ENCODE measurements at places on chromosomes 13 and 19.

- DNase-seq, result no peak
These were observed 11.8 kb upstream of the HSH2D start for GRCh38 chr19:16131648-16132047.

GRCh38 chr13:94121686-94122085 is 357.8 kb downstream of the DCT start:
- peak; percentile 45 for DNase-seq

DNA sequence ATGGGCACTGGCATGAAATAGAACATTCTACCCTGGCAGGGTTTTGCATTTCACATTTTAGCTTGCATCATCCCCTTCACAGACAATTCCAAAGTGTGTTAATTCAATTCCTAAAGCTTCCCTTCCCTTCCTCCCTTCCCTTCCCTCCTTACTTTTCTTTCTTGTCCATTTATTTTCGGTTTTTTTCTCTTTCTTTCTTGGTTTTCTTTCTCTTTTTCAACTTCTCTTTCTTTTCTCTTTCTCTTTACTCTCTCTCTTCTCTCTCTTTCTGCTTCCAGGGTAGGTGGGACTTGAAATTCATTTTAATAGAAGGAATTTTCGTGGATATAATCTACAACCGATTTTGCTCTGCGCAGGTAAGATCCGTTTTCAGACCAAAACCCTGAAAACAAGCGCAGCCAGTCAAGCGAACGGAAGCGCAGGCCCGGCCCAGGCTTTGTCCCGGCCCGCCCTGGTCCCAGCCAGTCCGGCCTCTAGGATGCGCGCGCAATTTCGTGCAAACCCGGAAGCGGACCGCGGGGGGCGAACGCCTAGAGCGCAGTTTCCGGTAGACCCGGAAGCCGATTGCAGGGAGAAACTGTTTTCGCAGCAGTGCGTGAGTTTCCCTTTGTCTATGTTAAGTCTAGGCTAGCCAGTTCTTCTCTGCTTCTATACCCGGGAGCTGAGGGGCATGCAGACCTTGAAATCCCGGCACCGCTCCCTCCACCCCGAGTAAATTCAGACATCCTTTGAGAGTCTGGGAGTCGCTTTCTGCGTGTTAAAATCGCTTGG is at the start of gene ZNF528:
ZNF528 (plus strand) TSS at position 540 of the 771 bp plus-strand sequence. CDS start 4,165 bp downstream, outside the sequence.
- peak; percentile 96 for DNase-seq

DNA sequence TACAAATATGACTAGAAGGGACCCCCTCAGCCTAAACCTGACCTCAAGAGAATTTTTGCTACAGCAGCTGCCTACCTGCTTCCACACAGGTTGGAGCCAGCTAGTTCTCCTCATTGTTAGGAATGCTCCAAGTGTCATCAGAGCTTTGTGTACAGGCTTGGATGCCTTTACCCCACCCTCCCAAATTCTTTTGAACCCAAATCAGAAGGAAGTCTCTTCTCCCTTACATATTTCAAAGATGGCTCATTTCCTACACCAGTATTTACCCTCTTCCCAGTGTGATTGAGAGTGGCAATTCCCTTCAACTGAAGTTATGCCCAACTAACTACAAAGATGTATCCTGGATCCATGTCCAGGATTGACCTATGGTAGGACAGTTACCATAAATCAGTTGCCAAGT is 323.2 kb downstream of the OXGR1 start:
- no peak for DNase-seq

DNA sequence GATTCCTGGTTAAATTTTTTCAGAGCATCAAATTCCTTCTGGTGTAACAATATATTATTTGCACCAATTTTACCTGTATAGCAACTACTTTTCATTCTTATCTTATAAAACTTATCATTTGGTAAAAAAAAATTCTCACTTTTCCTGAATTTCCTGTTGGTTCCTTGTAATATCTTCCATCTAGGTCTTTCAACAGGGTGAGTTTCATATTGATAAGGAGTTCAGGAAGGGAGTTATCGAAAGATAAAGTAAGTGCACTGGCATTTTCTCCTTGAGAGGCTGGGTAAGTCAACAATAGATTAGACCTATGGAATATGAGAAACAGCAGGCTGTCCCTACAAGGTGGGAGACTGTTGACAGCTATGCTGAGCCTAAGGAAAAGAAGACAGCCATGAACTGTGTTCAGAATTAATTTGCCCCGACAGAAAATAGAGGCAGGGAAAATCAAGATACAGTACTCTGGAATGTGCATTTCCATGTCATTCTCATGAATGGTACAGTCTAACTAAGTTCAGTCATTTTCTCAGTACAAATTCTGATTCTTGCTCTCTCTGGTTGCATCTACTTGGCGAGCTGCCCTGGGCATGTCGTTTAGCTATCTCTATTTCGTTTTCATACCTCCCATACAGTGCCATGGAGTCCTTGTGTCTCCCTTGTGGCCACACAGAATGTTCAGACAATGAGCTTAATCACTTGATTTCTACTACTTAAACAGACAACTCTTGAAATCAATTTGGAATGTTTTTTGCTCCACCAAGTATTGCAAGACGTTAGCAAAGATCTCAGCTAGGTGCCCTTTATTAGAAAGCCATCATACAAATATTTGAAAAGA is 9.9 kb downstream of the IGFL1 start:
- DNase-seq, result no peak

DNA sequence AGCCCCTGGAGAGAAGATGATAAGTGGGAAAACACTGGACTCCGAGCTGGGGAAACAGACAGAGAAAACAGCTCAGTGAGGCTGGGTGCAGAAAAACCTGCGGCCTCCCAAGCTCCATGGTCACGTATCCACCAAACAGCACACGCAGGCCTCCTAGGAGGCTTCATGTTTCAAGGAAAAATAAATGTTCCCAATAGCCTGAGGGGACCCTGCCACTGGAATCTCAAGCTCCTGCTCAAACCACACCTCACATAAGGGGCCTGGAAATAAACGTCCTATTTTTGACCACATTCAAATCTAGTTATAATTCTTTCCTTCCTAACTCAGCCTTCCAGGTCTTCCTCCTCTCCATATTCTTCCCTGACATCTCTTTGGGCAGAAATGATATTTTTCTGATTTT is 225.7 kb downstream of the ABCC4 start:
- DNase-seq, result no peak

- peak; percentile 65 for DNase-seq
These were observed 60.9 kb downstream of the THSD1 start for GRCh38 chr13:52345048-52345447.

Data from cardiac fibroblast (primary cell).